Cardiac fibroblast (primary cell): ENCODE measurements at places on chromosomes 5 and 9.

DNA sequence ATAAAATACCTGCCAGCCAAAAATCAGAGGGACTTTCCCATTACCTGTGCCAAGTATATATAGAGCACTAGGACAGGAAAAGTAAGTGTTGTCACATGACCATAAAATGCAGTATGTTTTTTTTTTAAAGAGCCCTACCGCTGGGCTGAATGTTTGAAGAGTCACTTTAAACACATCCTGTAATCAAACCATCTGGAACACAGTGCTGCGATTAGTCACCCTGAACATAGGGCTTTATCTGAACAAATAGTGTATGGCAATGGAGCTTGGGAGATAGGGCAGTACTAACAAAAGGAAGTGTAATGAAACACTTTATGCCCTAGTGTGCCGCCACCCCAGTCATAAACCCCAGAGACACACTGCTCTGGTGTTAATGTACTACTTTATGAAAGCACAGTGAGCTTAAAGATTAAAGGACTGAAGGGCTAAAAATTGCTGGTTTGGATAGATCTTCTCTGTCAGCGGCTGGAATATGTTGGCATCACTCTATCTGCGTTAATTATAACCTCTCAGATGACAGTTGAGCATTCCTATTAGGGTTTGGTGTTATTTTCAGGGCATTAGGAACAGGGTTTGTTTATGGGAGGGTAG, 90.4 kb downstream of the ZNF608 start:
- DNase-seq = peak; percentile 75

GRCh38 chr9:29290516-29290915, 1717.2 kb upstream of the C9orf72 start:
- no peak for DNase-seq

DNA sequence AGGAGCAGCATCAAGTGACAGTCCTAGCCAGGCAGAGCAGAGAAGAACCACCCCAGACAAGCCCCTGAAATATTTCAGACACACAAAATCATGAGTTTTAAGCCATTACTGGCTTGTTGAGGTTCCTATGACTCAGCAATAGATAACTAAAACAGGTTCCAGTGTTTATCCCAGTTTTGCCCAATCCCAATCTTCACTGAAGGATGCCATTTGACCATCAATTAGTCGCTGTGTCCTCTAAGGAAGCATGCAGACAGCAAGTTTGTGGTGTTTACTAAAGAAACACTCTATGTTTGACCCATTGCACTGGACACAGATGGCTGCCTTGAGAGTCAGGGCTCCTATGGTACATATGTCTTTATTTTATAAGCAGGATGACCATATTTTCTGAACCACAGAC, 186.7 kb downstream of the SYK start:
- no peak for DNase-seq

- DNase-seq = peak; percentile 32
These were observed 115.8 kb downstream of the RXRA start for GRCh38 chr9:134442085-134442474.

- DNase-seq = no peak
These were observed 709 bp upstream of the SH3PXD2B start for GRCh38 chr5:172455087-172455381.

DNA sequence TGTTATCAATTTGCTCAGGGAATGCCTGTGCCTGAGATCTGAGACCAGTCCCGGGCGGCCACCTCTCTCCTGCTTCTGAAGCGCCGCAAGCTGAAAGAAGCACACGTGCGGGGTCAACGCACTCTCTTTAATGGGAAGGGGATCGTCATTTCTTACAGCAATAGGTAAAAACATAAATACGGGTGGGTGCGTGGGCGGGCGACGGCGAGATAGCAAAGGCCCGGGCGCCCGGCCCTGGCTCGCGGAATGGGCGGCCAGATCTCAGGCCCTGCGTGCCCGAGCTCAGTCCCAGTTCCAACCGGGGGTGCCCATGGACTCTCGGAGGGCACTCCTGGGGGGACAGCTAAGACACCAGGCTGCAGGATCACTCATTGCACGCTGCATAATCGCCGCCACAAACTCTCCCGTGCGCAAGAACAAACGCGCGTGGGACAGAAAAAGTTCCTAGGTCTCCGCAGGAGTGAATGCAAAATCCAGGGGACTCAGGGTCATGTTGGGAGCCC, 3.0 kb downstream of the NKX2-5 start:
- DNase-seq = no peak

DNA sequence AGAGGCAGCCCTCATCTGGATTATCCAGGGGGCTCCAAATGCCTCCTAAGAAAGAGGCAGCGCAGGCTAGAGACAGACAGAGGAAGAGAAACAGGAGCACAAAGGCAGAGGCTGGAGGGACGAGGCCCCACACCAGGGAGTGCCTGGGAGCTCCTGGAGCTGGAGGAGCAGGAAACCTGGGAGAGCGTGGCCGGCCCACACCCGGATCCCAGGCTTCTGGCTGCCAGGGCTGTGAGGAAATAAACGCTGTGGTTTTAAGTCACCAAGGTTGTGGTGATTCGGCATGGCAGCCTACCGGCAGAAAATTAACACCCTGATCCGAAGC, 165.5 kb downstream of the OLFM1 start:
- no peak for DNase-seq

GRCh38 chr5:86862093-86862492, 244.4 kb downstream of the COX7C start:
- DNase-seq = no peak

DNA sequence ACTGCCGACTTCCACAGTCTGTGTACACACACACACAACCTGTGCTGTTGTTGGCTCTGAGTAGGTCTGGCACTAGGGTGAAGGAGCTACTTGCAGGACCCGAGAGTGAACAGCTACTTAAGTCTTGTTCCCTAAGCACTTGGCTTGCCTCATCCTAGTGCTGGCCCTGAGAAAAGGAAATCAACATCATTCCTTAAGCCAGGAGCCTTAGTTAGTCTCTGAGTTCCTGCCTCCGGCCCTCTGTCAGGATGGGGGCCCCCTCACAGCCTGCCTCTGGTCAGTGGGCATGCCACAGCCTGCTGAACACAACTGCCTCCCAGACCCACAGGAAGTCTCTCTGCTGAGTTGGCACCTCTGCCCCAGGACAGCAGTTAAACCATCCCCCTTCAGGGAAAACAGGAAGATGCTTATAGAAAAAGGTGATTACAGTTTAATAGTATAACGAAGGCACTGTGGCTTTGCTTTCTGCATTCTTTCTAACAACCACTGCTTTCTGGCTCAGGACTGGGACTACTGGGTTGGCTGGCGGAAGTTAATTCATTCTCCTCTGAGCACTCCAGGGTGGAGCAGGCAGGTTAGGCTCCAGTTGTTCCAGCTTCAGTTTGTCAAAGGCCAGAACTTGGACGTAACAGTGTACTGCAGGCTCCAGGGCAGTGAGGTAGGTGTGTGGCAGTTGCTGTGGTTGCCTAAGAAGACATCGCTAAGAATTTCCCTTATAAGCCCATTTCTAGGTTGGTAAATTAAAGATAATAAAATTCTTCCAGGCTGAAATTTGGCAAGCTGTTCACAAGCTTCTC, 2.8 kb downstream of the MAMDC2 start:
- DNase-seq = no peak

- DNase-seq = peak; percentile 68
These were observed 20.6 kb downstream of the SLC38A9 start for GRCh38 chr5:55691265-55692105.

DNA sequence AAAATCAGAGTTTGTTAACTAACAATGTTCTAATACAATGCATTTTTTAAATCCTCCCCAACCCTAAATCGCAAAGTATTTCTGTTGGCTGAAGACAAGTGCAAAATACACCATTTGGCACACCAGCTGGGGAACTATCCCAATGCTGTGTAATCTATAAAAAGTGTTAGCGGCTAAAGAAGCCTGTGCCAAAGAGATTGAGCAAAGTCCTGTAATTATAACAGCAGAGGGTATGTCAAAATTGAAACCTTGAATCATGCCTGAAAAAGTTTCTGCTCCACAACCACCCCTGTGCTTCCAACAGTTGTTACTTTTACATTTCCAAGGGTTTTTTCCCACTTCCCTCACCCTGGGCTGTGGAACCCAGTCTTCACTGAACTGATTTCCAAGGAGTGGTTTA, 83.1 kb upstream of the PLPP6 start:
- DNase-seq = peak; percentile 20

DNA sequence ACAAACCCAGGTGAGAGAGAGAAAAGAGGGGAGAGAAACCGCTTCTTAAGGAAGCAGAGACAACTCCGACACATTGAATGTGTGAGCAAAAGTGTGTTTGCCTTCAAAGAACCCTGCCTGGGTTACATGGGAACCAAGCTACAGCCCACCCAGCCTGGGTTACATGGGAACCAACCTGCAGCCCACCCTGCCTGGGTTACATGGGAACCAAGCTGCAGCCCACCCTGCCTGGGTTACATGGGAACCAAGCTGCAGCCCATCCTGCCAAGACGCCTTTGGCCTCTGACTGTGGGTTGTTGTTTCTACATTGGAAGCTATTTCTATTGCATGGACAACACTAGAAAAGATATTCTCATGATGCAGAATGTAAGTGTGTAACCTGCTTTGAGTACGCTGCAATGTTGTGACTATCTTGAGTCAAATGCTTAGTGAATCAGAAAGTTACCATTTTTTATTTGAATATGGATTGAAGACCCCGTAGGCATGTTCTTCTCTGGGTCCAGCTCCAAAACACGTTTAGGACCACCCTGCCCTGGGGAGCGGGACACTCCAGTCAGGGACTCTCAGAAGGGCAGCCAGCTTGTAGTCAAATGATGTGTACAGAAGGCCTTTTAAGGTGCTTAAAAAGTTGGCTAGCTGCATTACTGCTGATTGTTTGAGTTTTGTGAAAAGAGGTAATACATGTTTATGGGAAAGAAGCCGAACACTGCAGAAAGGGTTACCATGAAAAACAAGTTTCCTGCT, 39.1 kb upstream of the UNC5A start:
- DNase-seq = no peak

DNA sequence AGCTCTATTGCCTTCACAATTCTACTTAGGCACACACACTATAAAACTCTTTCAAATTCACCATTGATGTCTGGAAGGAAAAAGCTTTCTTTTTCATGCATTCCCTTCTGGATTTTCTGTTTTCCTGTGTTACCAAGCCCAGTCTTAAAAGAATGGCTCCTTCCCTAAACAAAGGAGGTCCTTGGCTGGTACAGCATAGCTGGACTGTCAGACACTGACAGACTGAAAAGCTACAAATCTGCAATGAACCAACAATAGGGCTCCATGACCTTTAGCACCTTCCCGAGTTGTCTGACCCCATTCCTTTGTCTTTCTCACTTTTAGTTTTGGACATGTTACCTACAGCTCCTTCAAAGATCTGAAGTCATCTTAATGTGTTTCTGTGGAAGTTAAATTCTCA, 382.5 kb downstream of the TMEM161B start:
- DNase-seq = no peak

DNA sequence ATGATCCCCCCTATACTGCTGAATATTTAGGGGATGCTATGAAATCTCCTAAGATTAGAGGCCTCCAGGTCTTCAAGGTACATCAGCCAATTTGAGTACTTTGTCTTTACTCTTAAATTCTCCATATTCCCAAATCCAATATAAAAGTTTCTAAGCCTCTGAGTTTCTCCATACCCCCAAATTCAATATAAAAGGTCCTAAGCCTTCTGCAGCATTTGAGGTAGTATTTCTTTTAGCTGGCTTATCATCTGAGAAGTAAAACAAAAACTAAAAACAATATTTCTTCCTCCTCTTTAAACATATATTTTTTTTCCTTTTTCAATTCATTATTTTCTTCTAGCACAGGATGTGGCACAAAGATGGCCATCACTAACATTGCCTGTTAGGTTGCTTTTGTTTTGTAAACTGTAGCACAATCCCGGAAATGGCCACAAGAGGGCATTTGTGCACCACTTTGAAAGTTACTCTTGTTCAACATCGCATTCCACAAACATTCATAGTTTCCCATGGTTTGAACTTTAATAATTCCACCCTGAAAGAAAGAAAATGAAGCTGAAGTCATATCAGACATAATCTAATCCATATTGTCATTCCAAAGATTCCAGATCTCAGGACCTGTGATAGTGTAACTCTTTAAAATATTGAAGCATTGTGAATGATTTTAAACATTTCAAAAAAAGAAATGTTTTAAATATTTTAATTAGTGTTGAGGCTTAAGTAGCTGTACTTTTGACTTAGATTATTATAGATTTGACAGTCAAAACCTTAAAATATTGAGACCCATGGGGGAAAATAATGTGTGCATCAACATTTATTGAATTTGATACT, 21.0 kb upstream of the SCGB3A2 start:
- peak; percentile 70 for DNase-seq

GRCh38 chr9:86676396-86676795, 270.9 kb downstream of the GAS1 start:
- DNase-seq = no peak

- no peak for DNase-seq
These were observed 14.8 kb upstream of the FAM174A start for GRCh38 chr5:100520348-100520747.

GRCh38 chr5:178129296-178129695, 1.5 kb upstream of the RMND5B start:
- no peak for DNase-seq

GRCh38 chr5:32003981-32004380, 170.1 kb downstream of the GOLPH3 start:
- no peak for DNase-seq

DNA sequence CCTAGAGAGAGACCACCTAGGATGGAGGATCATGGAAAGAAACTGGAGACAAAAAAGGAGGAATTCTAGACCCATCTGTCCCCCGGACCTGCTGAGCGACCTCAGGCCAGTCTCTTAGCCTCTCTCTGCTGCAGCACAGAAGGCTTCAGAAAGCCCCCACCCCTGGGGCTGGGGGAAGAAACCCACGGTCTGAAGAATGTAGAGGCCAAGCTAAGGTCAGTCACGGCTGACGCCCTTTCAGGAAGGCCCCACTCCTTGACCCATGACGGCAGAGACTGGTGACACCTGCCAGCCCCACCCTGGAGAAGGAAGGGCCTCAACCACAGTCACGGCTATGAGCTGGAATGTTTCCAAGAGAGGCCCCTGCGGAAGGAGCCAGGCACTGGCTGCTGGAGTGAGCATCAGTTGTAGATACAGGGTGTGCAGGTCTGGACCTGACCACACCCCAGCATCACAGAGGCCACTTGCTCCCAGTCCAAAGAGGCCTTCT, 120.5 kb upstream of the BOD1 start:
- DNase-seq = no peak

DNA sequence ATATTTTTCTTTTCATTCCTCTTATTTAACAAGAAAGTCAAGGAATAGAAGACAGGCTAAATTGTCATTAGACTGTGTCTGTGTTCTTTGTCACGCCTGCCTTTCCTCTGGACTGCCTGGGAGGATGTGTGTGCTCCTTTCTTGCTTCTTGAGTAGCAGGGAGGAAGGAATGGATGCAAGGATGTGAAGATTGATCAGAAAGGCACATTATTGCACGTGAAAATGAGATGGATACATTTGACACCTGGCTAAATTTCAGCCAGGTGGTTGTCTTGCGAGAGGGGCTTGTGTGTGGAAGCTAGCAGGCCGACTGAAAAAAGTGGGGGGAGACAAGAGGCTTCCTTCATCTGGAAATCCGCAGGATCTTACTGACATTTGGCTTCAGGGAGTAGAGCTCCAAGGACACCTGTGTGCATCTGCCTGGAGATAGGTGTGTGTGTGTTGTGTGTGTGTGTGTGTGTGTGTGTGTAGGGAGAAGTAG, 200.1 kb downstream of the MEF2C start:
- DNase-seq = no peak

GRCh38 chr9:125472926-125473701, 211.5 kb downstream of the GAPVD1 start:
- DNase-seq = peak; percentile 83

GRCh38 chr5:100828071-100828897, 74.8 kb downstream of the ST8SIA4 start:
- DNase-seq = no peak
